ENCODE measurements at places on chromosomes 2 and 18. TPM values are rescaled to one million over a fixed set of nuclear protein-coding genes. Genes with fewer than 3 reads are reported as not detected.

- DNase-seq = no peak
Observed at GRCh38 chr2:46814160-46814961, 101.2 kb downstream of the MCFD2 start.

CCT4 gene
- 88.2 TPM for total RNA-seq

DNA sequence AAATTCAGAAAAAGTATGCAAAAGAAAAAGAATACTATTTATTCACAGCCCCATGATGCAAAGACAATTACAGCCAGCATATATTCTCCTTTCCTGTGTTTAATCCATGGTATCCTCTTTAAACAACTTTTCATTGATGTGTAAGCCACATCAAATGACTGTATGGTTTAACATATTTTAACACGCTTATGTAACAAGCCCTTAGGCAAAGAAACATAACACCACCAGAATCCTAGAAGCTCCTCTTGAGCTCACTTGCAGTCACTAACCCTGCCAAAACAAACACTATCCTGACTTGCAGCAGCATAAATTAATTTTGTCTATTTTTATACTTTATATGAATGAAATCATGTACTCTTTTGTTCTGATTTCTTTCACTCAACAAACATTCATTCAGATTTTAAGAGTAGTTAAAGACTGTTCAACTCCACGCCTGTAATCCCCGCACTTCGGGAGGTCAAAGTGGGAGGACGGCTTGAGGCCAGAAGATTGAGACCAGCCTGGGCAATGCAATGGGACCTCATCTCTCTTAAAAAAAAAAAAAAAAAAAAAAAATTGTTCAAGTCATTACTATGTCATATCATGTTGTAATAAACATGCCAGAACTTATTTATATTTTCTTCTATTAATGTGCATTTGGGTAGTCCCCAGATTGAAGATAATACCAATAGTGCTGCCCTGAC, 226.3 kb downstream of the NBAS start:
- DNase-seq = no peak

GRCh38 chr2:2739231-2739795, 408.2 kb upstream of the MYT1L start:
- no peak for DNase-seq

- DNase-seq = no peak
Observed at GRCh38 chr2:11032396-11032795, 120.7 kb downstream of the KCNF1 start.

- no peak for DNase-seq
Observed at GRCh38 chr2:9795071-9795470, 48.2 kb upstream of the TAF1B start.

DNA sequence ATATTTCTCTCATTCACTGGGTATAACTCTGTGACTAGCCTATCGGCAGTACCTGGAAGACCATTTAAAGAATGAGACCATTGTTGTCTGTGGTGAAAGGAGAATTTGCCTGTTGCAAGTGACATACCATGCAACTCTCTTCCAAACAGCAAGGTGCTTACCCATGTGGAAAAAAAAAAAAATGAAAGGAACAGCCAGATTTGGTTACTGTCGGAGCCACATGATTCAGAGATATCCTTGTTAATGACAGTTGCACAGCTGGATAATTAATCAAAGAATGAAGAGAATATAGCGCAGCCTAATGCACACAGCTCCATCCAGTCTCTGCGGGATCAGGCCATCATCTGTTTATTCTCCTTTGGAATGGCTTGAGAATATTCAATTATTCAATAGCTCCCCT, 141.8 kb downstream of the HRH4 start:
- no peak for DNase-seq

DNA sequence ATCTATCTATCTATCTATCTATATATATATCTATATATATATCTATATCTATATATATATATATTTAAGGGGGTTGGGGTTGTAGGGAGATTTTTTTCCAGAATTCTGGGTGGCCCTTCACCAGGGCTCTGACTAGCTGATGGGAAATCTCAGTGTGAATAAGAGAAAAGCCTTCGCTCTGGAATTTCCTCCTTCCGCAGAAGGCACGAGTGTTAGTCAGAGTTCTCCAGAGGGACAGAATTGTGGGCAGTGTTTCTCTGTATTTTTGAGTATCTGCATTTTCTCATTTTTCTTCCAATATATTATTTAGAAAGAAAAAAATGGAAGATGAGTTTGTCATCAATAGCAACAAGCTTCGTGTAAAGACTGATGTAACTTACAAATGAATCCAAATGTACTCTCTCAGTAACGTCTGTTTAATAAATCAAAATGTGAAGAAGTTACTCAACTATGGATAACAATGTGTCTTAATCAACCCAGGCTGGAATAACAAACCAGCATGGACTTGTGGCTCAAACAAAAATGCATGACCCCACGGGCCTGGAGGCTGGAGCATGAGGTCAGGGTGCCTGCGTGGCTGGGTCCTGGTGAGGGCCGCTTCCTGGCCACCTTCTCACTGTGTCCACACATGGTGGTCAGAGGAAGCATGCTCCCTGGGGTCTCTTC, 10.6 kb upstream of the SNTG2 start:
- no peak for DNase-seq

DNA sequence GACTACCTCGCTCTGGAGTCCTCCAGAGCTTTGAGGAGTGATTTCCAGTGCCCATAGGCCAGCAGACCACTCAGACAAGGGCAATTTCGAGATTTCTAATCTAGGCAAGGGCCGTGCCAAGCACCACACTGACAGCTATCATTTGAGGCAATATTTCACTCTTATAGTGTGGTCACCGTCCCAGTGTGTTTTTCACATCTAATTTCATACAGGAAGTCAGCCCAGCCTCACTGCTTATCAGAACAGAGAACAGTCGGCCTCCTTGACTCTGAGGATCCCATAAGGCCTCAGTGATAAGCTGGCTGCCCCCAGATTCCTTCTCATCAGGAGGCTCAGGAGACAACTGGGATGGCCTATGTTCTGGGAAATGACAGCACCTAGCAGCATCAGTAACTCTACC, 581 bp downstream of the CAPN14 start:
- DNase-seq = no peak

DNA sequence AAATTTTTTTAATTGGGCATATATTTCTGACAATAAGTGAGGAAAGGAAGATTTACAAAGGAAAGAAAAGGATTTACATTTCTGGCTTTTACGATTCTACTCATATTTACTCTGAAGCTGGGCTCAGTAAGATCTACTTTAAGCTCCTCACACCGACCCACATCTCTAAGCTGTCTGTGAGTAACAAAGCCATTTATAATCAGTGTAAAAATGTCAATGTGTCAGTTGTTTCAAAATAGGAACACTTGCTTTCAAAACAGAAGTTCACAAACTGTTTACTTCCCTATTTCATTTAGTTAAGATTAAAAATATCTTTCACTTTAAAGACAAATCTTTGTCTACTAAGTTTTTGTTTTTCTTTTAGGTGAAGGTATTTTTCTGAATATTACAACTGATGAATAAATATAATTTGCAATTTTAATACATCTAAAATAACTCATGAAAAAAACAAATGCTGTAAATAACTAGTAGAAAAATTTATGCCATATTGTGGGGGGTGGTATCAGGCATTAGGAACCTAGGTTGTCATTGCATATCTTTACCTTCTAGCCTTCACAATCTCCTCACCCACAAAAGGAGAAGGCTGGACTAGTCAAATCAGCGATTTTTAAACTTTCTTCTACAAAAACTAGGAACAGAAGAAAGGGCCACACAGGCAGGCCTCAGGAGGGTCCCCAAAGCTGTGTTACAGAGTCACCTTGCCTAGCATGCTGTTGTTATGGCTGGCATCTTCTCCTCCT, 64.5 kb downstream of the TMEM131 start:
- DNase-seq = no peak

- no peak for DNase-seq
Observed at GRCh38 chr2:215750763-215751162, 262.6 kb downstream of the MREG start.

DNA sequence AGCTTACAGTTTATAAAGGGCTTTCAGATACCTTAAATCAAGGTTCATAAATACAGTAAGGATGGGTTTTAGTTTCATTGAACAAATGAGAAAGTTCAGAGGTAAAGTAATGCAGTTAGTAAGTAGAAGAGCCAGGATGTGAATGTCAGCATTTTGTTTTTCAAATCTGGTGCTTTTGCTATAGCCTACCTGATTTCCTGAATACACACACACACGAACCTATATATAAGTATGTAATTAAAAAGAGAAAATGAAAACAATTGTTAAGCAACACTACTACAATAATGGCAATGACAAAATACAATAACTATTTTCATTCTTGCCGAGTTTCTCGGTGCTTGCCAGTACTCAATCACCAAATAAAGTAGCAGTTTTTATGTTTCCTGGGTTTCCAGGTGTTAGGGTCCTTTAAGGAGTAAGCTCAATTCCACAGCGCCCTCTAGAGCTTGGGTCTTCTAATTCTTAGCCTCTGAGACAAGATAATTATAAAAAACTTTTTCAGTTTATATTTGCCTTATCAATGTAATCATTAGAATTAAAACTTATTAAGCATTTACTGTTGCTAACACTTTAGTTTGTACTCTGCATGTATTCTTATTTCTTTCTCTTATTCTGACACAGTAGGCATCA, 512.9 kb upstream of the ACVR2A start:
- no peak for DNase-seq

GRCh38 chr2:241890524-241891235, 21.2 kb downstream of the RTP5 start:
- DNase-seq = no peak

- peak; percentile 81 for DNase-seq
Observed at GRCh38 chr2:149330127-149331022, at the start of gene LYPD6. Gene LYPD6 (plus strand): TSS chr2:149330587. CDS start chr2:149437709, 107,122 bp downstream.

- no peak for DNase-seq
Observed at GRCh38 chr2:167134381-167135072, 246.2 kb downstream of the XIRP2 start.

KLHL14 gene
- 0.72 TPM for total RNA-seq

SAG gene
- total RNA-seq = not detected

- no peak for DNase-seq
Observed at GRCh38 chr2:9112079-9112721, 94.4 kb upstream of the ASAP2 start.

GRCh38 chr2:171287036-171287571, 126.4 kb upstream of the TLK1 start:
- no peak for DNase-seq

GALNT3 gene
- 25.8 TPM for total RNA-seq

VWA3B gene
- total RNA-seq = 0.17 TPM

NPPC gene
- total RNA-seq = not detected

TDRD15 gene
- not detected for total RNA-seq

DNA sequence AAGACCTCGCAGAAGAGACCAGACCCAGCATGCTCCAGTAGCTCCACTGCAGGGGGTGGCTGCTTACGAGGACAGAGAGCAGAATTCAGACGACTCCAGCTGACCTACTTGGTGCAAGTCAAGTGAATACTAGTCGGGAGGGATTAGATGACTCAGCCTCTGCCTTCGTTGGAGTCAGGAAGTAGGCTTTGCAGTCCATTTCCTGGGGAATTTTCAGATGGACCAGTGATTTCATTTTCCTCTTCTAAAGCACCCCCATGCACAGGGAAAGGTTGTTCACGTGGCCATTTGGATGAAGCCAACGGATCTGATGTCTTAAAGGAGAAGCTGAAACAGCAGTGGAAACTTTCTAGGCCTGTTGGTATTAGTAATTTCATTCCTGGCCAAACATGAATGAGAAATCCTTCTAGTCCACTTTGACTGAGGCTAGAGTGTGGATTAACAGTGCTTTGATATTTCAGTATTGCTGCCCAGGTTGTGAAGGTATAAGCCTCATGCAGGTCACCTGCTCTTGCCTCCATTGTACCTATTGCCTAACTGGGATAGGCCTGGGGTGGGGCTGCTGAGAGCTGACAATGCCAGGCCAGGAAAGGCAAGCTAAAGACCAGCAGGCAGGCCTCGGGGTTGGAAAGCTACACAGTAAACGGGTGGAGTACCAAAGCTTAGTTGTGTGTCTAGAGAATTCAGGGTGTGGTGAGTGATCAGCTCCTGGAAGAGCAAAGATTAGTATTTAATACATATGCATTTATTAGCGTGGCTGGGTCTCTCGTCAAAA, 117.6 kb upstream of the FOSL2 start:
- no peak for DNase-seq

DNA sequence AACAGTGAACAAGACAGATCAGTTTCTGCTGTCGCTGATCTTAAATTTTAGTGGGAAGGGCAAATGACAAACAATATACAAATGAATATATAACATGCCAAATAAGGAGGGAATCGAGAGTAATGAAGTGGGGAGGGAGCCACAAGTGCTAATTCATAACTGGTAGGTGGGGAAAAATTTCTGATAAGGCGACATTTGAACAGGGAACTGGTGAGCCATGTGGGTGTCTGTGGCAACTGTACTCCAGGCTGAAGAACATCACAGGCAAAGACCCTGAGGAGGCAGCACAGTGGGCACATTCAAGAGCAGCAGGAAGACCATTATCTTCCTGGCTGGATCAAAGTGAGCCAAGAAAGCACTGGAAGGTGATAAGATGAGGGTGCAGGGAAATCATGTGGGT, 51.6 kb upstream of the CD28 start:
- DNase-seq = no peak

- no peak for DNase-seq
Observed at GRCh38 chr2:181371782-181372645, 85.2 kb upstream of the ITGA4 start.

DNA sequence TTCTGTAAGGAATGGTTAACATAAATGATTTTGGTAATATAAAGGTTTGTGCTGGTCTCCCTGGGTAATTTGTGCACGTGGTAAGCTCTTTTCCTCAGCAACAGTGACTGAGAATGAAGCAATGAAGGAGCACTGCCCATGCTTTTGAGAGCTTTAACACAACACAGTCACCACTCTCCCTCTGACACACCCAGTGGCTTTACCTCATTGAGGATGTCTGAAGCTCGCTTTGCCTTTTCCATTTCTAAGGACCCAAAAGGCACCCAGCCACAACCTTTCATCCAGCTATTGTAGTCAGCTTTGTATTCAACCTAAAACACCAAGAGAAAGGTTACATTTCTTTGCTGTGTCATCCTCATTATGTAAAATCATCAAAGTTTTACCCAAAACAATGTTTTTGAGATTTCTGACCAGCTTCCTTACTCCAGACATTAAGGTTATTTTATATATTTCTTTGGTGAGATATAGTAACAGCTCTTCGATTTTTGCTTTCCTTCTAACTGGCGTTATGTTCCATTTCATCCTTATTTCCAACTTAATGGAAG, 51.7 kb downstream of the NEB start:
- DNase-seq = no peak

NYAP2 gene
- 0.93 TPM for total RNA-seq

GRCh38 chr18:31162419-31162793, 250 bp downstream of the DSC1 start:
- no peak for DNase-seq

DNA sequence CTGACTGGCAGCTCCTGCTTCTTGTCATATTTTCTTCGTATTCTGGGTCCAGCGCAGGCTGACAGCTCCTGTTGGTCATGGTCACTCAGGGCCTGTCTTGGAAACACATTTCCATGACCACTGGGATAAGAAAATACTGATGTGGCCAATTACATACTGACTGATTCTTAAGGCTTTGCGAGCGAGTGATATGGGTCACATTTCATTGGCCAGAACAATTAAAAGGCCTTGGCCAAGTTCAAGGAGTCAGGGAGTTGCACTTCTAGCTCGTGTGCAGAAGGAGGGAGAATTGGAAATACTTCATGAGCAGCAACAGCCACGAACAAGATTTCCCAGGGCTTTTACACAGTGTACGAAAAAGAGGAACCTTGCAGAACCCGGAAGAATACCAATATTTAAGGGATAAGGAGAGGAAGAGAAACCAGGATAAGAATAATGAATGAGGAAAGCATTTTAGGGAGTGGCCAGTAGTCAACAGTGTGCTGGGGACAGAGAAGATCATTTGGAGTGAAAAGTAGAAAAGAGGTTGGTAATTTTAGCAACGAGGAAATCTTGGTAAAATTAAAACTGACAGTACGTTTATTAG, 149.5 kb downstream of the ATP9B start:
- no peak for DNase-seq
